ENCODE measurements at places on chromosomes 16 and 17.

GRCh38 chr16:81875461-81875860 lies 96.4 kb downstream of the PLCG2 start:
- DNase-seq, result no peak

DNA sequence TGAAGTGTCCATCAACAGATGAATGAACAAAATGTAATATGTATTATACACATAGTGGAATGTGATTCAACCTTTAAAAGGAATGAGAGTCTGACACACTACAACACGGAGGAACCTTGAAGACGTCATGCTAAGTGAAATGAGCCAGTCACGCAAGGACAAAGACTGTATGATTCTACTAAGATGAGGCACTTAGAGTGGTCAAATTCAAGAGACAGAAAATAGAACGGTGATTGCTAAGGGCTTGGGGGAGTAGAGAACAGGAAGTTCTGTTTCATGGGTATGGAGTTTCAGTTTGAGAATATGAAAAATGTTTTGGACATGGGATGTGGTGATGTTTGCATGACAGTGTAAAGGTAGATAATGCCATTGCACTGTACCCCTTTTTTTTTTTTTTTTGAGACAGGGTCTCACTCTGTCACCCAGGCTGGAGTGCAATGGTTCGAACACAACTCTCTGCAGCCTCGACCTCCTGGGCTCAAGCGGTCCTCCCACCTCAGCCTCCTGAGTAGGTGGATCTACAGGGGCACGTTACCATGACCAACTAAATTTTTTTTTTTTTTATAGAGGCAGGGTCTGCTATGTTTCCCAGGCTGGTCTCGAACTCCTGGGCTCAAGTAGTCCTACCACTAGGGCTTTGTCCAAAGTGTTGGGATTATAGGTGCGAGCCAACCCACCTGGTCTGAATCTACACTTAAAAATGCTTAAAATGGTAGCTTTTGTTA lies 2.9 kb upstream of the CCDC102A start:
- DNase-seq, result no peak

- no peak for DNase-seq
Observed at GRCh38 chr17:35745749-35746320, 7.2 kb downstream of the GAS2L2 start.

DNA sequence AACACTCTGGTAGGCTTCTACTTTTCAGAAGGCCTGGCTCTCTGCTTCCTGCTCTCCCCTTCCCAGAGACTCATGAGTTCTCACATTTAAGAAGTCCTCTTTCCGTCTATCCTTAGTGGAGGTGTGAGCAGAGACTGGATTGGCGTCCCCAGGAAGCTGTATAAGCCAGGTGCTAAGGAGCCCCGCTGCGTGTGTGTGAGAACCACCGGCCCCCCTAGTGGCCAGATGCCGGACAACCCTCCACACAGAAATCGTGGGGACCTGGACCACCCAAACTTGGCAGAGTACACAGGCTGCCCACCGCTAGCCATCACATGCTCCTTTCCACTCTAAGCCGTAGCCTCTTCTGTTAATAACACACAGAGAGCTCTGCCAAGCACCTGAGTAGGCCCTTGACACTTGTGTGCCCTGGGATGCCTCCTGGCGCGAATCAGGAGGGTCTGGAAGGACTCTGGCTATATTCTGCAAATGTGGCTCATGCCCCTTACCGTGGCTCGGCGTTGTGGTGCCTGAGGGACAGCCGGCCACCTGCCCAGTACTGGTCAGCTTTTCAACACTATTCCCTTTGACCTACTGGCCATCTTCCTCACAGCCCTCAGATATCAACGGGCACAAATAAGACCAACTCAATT lies 13.9 kb downstream of the CYB5D2 start:
- DNase-seq, result no peak

GRCh38 chr16:87006789-87007745 lies 310.1 kb downstream of the C16orf95 start:
- DNase-seq, result no peak

DNA sequence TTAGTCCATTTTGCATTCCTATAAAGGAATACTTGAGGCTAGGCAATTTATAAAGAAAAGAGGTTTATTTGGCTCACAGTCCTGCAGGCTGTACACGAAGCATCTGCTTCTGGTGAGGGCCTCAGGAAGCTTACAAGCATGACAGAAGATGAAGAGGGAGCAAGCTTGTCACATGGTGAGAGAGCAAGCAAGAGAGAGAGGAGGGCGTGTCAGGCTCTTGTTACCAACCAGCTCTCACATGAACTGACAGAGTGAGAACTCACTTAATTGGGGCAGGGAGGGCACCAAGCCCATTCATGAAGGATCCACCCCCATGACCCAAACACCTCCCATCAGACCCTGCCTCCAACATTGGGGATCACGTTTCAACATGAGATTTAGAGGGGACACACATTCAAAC lies 1.6 kb downstream of the CHCT1 start:
- no peak for DNase-seq

- peak; percentile 41 for DNase-seq
Observed at GRCh38 chr16:74999609-75000480, 1.0 kb downstream of the ZNRF1 start.

DNA sequence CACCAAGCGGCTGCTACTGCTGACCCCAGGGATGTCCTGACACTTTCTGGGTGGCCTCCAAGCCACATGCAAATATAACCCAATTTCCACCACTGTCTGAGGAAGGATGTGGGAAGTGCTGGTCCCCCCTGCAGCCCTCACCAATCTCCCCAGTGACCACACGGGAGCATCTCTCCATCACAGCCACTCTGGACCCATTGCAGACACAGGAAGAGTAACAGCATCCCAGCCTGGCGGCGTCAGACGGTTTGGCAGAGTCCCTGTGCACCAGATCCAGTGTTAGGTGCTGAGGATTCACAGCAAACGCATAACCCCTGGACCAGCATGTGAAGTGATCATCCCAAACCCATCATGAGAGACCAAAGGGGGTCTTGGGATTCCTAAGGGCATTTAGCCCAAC lies 163.7 kb upstream of the TNRC6C start:
- no peak for DNase-seq

- DNase-seq, result no peak
Observed at GRCh38 chr16:66447491-66447890, 20.4 kb downstream of the BEAN1 start.

GRCh38 chr17:15467592-15467991 lies at the start of gene CDRT4:
CDRT4 (minus strand) TSS chr17:15467621; CDS start chr17:15440238, 27,383 bp downstream.
- no peak for DNase-seq

DNA sequence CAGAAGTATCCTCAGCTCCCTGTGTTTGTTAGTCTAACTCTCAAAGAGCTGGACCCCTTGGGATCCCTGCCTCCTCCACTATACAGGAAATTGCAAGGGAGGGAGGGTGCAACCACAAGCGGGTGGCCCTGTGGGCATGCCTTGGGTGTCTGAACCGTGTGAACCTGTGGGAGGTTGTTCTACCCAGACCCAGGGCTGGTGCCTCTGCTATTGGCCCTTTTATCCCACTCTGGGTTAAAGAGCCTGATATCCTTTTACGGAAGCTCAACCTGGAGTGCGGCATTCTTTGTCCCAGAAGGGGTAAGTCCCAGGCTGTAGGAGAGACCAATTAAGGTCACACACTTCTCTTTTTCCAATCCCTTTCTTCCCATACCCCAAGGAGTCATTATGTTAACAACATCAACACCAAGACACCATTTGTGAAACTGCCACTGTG lies 53.4 kb downstream of the ARSG start:
- DNase-seq, result peak; percentile 15

Measured in activated gamma-delta T cell treated with anti-CD3 and anti-CD28 coated beads, Interleukin-2, amount 50 U/mL, for 16 hours (primary cell).